ENCODE measurements at places on chromosomes 7 and 10. TPM values are rescaled to one million over a fixed set of nuclear protein-coding genes. Genes with fewer than 3 reads are reported as not detected.

DNA sequence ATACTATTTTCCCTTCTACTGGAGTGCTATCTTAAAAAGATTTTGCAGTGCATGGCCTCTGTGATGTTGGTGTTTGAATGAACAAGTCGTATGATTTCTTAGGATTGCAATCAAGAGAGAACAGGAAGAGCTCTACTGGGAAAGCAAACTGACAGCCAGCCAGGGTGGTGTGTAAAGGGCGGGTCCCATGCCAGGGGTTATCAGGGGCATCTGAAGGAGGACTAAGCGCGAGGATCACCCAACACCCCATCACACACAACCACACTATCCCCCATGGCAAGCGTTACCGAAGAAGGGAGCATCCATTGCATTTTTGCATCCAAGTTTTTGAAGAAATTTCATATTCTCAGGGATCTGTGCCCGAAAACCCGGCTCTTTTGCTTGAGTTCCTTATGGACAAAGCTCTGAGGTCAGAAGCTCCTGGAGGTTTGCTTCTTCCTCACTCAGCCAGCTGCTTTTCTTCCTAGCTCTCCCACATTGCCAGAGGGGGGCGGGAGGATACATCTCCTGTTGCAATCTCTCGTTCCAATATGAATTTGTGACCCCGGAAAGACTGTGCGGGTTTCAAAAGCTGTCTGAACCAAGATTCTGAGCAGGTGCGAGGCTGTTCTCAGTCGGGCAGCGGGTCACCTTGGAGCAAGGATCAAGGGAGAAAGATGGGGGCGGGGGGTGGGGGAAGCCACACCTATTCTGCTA lies 5.2 kb downstream of the NEUROD6 start:
- no peak for DNase-seq

- DNase-seq = no peak
These were observed 124.8 kb upstream of the PDLIM1 start for GRCh38 chr10:95415621-95416031.

- DNase-seq = no peak
These were observed 243.8 kb downstream of the DYNC1I1 start for GRCh38 chr7:96016056-96016586.

- DNase-seq = peak; percentile 49
These were observed 71.2 kb upstream of the FOXK1 start for GRCh38 chr7:4610768-4611467.

DNA sequence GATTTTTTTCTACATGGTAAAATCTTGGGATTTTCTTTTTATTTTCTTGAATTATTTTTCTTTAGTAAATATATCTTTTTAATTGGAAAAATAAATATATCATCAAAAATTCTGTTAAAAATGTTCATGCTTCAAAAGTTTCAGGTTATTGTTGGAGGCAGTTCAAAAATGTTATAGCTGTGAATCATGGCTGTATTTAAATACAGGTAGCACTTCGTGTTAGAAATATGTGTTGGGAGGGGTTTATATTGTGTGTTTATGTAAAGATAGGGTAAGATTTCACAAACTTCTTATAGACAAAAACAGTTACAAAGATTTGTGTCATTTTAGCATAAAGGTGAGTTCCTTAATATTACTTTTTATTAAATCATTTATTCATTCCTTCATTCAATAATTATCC lies 60.4 kb downstream of the HDAC9 start:
- no peak for DNase-seq

DNA sequence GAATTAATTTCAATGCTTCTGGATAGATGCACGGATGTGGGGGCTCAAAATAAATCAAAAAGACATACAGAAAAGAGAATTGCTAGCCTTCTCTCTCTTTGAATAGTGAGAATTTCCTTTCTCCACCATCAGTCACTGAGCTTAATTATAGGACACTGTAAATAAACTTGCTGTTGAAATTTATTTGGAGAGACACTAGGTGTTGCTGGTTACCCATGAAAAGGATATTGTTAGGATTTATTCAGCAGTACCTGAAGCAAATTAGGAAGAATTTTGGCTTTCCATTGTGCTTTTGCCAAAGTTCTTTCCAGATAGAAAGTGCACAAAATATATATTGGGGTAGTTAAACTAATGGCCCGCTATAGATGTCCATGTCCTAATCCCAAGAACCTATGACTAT lies 27.6 kb downstream of the GCC1 start:
- no peak for DNase-seq

DNA sequence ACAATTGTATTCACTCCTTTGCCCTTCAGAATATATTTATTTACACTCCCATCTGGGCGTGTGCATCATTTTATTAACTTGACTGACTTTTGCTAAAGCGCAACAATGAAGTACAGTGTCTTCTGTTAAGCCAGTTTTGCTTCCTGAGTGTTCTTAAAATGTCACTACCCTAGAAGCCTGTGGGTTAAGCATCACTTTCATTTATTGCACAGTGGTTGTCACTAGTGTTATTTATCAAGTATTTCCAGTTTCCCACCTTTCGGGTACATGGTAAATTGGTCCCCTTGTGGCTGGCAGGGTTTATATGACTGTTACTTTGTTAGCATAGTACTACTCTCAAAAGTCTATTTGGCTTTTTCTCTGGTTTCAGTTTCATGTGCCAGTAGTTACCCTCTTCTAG lies 3.3 kb downstream of the HILPDA start:
- DNase-seq = no peak

- no peak for DNase-seq
These were observed 851.3 kb upstream of the KCND2 start for GRCh38 chr7:119421657-119422056.

GRCh38 chr7:20312562-20312961 lies 18.1 kb upstream of the ITGB8 start:
- no peak for DNase-seq

- DNase-seq = peak; percentile 64
These were observed 98.8 kb upstream of the COL1A2 start for GRCh38 chr7:94295850-94296249.

DNA sequence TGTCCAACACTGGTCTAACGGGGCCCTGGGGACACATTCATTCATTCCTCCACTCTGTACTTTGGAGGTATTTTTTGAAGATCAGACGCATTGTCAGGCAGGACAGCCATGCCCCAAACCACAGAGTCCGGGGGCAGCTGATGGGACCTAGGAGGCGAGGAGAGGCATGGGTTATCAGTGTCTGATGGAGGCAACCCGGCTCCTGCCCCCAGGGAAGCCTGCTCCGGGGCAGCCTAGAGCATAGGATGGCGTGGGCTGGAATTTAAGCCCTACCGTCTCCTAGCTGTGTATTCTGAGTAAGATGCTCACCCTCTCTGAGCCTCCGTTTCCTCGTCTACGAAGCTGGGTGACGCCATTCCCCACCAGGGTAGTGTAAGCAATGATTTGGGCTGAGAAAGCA lies 55.4 kb upstream of the ELN start:
- DNase-seq = no peak

DNA sequence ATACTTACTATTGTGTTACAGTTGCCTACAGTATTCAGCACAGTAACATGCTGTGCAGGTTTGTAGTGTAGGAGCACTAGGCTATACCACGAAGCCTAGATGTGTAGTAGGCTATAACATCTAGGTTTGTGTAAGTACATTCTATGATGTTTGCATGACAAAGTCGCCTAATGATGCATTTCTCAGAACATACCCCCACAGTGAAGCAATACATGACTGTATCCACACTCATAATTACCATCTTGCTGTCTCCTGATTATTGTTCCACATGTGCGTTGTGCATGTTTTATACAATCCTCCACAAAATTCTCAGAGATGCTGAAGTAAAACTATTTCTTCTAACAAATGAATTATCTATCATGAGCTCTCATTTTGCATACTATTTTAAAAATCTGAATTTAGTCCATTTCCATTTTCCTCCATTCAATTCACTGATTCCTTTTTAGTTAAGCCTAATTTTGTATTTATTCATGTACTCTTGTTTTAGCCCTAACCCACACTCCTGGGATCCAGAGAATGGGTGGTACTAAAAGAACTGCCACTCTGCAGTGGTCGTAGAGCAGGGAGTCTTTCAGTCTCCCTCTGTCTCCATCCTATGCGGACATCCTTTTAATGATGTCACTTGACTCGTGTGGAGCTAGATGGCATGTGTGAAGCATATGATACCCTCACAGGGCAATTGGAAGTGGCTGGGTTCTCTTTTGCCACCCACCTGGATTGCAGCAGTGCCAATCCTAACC lies 67.6 kb upstream of the CAV2 start:
- no peak for DNase-seq

GRCh38 chr7:132443761-132444520 lies 132.3 kb downstream of the PLXNA4 start:
- no peak for DNase-seq

DNA sequence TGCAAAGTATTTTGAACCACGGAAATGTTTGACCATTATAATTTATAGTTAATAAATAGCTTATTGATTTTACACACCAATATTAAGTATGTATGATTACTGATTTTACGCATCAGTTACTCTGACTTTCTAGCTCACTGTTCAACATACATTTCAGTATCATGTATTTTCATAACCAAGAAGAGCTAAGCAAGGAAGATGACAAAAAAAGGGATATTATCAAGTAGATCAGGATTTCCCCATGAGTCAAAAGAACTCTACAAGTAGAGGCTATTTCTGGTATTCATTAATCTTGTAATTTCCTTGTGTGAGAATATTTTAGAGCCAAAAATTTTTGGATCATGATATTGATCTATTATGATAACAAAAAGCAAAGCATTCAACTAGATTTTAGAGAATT lies 131.6 kb downstream of the AGMO start:
- no peak for DNase-seq

GRCh38 chr10:66307826-66308225 lies 618.0 kb upstream of the LRRTM3 start:
- DNase-seq = no peak

GRCh38 chr7:100895956-100896731 lies 456 bp upstream of the ACHE start:
- DNase-seq = no peak

- DNase-seq = peak; percentile 10
These were observed 17.3 kb upstream of the ADARB2 start for GRCh38 chr10:1754506-1755153.

DNA sequence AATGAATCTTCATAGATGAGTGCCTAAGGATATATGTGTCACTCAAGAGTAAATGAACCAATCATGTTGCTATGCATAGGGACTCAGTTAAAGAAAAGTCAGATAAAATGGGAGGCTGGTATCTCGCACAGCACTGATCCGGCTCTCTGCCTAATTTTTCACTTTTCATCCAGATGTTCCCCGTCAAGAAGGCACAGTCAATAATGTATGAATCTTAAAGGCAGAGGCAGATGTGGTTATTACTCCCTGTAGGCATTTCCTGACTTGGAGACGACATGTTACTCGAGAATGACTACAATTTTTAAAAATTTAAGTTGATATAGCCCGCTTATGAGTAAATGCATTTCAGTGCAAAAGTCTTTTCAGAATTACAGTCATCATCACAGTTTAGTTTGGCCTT lies 113.6 kb downstream of the TBXAS1 start:
- no peak for DNase-seq

DNA sequence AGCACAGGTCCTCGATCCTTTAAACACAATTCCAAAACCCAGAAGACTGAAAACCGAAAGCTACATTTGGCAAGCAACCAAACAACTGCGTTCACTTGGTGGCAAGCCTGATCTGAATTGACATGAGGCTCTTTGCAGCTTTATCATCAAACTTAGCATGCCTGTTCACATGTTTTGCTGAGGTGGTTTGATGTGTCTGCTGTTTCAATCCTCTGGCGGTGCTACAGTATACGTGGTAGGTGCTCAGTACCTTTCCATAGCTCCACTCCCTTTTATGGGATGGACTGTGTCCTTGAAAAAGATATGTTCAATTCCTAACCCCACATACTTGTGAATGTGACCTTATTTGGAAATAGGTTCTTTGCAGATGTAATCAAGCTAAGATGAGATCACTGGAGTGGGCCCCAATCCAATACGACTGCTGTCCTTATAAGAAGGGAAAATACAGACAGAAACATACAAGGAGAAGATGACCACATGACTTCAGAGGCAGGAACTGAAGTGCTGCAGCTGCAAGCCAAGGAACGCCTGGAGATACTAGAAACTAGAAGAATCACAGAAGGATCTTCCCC lies 33.4 kb downstream of the CCDC6 start:
- DNase-seq = peak; percentile 48

GRCh38 chr7:15087771-15088170 lies 185.2 kb upstream of the DGKB start:
- DNase-seq = no peak

DNA sequence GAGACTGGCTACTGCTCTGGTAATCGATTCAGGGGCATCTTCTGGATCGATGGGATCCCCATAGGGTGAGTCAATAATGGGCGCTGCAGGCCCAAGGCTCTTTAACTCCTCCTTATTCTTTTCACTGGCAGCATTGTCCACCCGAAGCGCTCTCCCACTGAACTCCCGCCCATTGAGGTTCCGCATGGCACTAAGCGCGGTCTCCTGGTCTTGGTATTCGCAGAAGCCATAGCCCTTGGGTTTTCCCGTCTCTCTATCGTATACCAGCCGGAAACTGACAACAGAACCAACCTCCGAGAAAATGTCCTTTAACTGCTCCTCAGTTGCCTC lies 285 bp downstream of the CSTF2T start:
- no peak for DNase-seq

DNA sequence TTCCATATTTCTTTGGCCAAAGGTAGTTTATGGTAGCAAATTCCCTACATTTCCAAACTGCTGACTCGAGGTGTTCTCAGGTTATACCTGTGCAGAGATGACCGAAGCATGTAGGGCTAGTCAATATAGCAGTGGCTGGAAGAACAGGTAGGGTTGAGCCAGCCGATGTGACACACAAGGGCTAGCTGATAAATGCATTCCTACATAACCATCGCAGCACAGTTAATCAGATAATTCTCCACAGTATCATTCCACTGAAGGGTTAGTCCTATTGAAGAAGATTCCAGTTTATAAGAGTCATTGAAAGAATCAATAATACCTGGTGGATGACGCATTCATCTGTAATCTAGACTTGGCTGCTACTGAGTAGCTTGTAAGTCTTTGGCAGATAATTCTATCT lies 220.0 kb downstream of the KIF20B start:
- DNase-seq = peak; percentile 82

Gene NACAD
- 0.08 TPM for total RNA-seq

Gene STEAP4
- total RNA-seq = not detected

Gene GIMAP2
- total RNA-seq = 3.4 TPM

Gene C7orf33
- not detected for total RNA-seq

Gene C10orf143
- total RNA-seq = not detected

Gene ATRNL1
- total RNA-seq = 1.2 TPM

Data from HT1080 (cell line).